ENCODE measurements at places on chromosomes 2 and 18.

DNA sequence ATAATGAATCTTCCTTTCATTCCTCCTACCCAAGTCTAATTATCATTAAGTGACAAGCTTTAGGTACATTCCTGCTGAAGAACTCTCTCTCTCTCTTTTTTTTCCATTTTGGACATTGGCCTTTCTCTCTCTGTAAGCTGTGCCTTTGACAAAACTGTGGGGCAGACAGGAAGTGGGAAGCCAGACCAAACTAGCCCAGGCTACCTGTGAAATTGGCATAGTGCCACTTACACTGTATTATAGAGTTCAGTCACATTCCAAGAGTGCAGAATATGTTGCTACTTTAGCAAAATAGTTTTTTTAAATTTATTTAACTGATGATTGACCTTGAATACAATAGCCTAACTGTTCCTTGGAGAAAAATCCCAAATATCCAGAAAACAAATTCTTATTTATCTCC lies 381.5 kb upstream of the ETAA1 start:
- DNase-seq: no peak

DNA sequence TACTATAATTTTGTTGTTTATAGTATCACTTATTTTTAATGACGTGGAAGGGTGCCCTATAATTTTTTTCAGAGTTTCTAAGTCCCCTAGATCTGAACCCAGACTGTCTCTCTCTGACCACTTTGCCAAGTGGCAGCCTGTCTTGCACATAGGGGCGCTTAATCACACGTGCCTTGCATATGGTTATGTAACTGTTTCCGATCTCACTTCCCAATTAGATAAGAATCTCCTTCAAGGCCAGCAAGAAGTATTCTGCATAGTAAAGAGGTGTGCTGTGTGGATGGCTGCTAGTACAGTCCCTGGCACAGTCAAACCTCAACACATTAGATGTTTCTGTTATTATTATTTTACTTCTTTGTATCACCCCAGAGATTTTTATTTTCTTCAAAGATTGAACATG lies 197.8 kb upstream of the SIX2 start:
- DNase-seq: no peak

- DNase-seq: no peak
These were observed 47.8 kb upstream of the CREB1 start for GRCh38 chr2:207481924-207482323.

- peak; percentile 61 for DNase-seq
These were observed 77.7 kb downstream of the GULP1 start for GRCh38 chr2:188369365-188369764.

All from iris pigment epithelial cell (primary cell).